ENCODE measurements at places on chromosomes 3 and 15. TPM values are rescaled to one million over a fixed set of nuclear protein-coding genes. Genes with fewer than 3 reads are reported as not detected.

The RHCG gene
- total RNA-seq: not detected

GRCh38 chr15:77897896-77898406 is 179.6 kb downstream of the TBC1D2B start:
- no peak for DNase-seq

DNA sequence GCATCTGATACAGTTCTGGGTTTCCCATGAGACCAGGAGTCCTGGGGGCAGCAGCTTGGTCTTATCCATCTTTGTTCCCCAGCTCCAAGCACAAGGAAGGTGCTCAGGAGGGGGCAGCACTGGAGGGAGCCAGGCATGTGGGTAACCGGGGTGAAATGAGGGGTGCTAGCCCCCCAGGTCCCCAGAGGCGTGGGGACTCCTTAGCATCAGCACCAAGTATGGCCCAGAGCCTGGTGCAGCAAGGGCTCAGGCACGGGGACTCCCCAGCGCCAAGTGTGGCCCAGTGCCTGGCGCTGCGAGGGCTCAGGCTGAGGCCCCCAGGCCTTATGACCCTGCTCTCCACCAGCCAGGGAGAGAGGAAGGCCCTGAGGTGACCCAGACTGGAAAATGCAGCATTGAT is 94.1 kb downstream of the CHSY1 start:
- no peak for DNase-seq

DNA sequence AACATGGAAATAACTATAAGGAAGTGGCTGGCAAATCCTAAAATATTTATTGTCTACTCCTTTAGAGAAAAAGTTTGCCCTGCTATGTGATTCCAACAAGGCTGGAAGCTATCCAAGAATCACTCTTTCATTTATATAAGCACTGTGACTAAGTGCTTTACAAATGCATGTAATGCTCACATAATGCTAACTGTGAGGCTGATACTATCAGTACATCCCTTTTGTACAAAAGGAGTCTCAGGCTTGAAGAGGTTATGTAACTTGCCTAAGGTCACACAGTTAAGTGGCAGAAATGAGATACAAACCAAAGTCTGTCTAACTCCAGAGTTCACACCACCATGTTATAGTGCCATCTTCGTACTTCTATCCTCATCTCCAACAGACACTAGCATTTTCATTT is 17.0 kb downstream of the TOPBP1 start:
- no peak for DNase-seq

Measured in tibial nerve (tissue), 4 donors.